Caco-2 (cell line): ENCODE measurements at places on chromosomes 7 and 10.
A peak's percentile ranks its signal among the peaks of the same experiment; 100 is the strongest.

- no peaks in the 10 kb centered on the region for H3K27me3 ChIP-seq
- H3K36me3 ChIP-seq, result no peaks in the 10 kb centered on the region
- no peak overlapping the region for H3K27ac ChIP-seq
- no peak for DNase-seq
- H3K4me3 ChIP-seq, result no peak overlapping the region
Measured at GRCh38 chr7:36217211-36217960, 64.3 kb downstream of the EEPD1 start.

GRCh38 chr7:158865462-158865922, 9.1 kb downstream of the DYNC2I1 start:
- H3K36me3 ChIP-seq, result no peaks in the 10 kb centered on the region; the same call in 1 of the 2 replicates
- H3K27me3 ChIP-seq, result no peaks in the 10 kb centered on the region
- H3K4me1 ChIP-seq, result peaks cover 14% of the 10 kb centered on the region
- no peak for DNase-seq
- peak overlapping the region; percentile 45 for H3K27ac ChIP-seq

GRCh38 chr7:36775676-36776075, 51.4 kb upstream of the AOAH start:
- H3K27me3 ChIP-seq, result no peaks in the 10 kb centered on the region
- H3K36me3 ChIP-seq, result no peaks in the 10 kb centered on the region

GRCh38 chr10:61138708-61139591, 195.0 kb upstream of the RHOBTB1 start:
- H3K4me1 ChIP-seq, result no peaks in the 10 kb centered on the region
- no peak overlapping the region for H3K27ac ChIP-seq
- no peaks in the 10 kb centered on the region for H3K36me3 ChIP-seq
- no peaks in the 10 kb centered on the region for H3K27me3 ChIP-seq
- DNase-seq, result no peak

- H3K27ac ChIP-seq, result peak overlapping the region; percentile 21
- H3K36me3 ChIP-seq, result no peaks in the 10 kb centered on the region; the same call in 1 of the 2 replicates
- DNase-seq, result no peak
- no peak overlapping the region for H3K4me3 ChIP-seq
- no peaks in the 10 kb centered on the region for H3K4me1 ChIP-seq
Measured at GRCh38 chr7:1847260-1848001, 177.4 kb downstream of the ELFN1 start.
